Fibroblast of pulmonary artery (primary cell): ENCODE measurements at places on chromosomes 4 and X.

DNA sequence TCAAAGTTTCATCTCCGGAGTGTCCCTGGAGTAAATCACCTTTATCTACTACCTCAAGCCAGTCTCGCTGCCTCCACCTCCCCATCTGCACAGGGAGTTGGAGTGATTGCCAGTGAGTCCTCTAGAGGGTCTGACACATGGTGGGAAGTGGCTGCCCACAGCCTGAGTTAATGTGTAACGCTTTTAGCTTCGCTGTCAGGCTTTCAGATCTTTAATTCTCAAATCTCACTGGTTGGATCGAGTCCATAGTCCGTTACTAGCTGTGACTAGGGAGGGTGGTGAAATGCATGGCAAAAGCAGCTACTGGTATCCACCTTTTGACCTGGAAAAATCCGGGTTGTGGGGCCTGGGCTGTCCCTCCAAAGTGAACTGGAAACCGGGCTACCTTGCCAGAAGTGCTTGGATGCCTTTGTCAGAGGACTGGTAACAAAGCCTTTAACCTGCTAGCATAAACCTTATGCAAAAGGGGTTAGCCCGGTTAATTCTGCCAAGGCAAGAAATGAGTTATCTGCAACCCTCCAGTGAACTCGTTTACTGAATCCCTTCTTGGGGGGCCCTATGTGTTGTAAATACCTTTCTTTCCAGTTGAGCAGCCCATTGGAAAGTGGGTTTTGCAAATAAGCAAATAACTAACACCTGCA is 5.1 kb upstream of the WDR1 start:
- DNase-seq: no peak

- no peak for DNase-seq
Measured at GRCh38 chr4:10977534-10977933, 293.0 kb upstream of the CLNK start.

- DNase-seq: no peak
Measured at GRCh38 chrX:74434336-74434735, 13.0 kb downstream of the SLC16A2 start.

DNA sequence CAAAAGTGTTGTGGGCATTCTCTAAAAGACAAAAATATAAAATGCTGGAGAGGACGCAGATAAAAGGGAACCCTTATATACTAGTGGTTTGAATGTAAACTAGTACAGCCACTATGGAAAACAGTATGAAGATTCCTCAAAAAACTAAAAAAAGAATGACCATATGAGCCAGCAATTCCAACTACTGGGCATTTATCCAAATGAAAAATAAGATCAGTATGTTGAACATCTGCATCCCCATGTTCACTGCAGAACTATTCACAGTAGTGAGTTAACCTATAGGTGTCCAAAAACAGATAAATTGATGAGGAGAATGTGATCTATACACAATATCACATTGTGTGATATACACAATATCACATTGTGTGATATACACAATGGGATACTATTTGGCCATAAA is 1615.3 kb downstream of the PCDH18 start:
- DNase-seq: peak; percentile 13

GRCh38 chr4:162782096-162782777 is 384.5 kb downstream of the NAF1 start:
- no peak for DNase-seq

- no peak for DNase-seq
Measured at GRCh38 chr4:133910165-133910564, 291.4 kb downstream of the PABPC4L start.

DNA sequence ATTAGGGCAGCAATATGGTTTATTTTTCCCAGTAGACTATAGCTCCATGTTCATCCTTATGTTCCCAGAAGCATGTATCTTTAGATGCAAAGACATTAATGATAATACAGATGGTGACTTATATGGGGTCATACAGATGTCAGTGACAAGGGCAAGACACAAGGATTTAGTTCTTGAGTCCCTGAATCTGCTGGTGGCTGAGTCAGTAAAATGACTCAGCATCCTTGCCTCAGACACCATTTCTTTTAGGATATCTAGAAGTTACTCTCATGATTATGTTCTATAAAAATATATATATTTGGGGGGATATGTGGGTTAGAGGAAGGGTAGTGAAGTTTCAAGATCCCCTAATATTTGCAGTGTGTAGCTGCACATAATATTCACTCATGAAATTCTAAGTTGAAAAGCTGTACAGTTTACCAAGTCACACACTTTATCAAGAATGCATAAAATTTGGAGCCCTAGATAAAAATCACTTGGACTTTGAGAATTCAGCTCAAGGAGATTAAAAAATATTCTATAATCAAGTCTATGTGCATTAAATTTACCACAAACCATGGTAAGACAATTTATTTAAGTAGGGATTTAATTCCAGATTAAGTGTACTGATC is 101.9 kb downstream of the LNX1 start:
- DNase-seq: peak; percentile 53

DNA sequence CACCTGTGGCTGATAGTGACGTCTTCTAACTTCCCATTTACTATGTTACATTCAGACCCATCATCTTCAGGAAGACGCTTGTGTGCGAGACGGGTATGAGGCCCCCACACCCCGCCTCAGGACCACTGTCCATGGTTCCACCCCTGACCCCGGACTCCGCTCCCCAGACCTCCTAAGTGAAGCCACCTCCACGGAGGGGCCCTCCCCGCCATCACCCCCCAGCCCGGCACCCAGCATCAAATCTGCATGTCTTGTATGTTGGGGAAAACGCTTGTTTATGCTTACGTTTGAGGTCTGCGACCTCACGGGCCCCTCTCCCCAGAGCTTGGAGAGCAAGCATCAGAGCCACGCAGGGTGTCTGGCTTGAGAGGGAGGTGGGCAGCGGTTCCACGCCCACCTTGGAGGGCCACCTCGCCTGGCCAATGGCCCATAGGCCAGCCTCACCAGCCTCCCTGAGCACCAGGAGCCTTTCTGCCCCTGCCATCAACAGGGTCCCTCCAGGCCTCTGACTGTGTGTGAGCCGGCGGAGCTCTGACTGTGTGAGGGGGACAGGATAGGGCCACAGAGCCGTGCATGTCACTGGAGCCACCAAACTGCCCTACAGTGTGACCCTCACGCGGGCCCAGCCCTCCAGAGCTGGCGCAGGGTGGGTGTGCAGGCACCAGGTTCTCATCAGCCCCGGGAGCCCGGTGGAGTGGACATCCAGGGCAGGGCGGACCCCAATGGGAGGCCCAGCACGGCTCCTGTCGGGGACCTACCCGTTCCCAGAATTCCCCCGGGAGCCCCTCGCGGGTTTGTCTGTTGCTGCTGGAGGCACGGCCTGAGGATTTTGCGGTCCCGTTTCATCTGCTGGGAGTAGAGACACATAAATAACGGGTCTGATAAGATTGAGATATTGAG is 88.4 kb upstream of the NKX1-1 start:
- DNase-seq: no peak

- DNase-seq: peak; percentile 3
Measured at GRCh38 chr4:80913381-80913780, 117.1 kb upstream of the BMP3 start.

DNA sequence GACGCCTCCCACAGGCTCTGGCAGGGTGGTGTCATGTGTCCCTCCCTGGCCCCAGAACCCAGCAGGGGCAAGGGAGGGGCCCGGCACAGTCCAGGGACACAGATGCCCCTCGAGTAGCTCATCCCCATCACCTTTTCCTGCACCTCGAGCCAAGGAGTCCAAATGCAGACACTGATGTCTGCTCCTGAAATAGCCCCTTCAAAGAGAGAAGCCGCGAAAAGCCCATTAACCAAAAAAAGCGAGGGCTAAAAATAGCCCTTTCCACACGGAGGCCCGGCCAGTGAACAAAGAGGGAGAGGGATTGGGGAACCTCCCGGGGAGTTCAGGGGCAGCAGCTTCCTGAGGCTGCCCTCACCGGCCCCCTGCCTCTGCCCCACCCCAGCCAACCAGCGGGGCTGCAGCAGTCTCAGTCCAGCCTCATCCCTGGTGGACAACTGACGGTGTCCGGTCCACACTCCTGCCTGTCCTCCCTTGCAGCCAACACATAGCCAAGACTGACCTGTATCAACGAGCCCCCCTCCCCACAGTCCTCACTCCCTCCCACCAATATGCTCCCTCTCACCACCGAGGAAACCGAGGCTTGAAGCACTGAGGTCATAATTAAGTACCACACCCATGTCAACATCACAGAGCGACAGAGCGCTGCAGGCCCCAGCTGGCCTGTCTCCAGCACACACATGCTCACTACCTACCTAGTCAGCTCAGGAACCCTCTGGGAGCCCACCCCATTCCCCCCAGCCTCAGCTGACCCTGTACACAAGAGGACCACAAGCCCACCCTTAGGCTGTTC is 23.9 kb downstream of the WDR1 start:
- DNase-seq: peak; percentile 31

DNA sequence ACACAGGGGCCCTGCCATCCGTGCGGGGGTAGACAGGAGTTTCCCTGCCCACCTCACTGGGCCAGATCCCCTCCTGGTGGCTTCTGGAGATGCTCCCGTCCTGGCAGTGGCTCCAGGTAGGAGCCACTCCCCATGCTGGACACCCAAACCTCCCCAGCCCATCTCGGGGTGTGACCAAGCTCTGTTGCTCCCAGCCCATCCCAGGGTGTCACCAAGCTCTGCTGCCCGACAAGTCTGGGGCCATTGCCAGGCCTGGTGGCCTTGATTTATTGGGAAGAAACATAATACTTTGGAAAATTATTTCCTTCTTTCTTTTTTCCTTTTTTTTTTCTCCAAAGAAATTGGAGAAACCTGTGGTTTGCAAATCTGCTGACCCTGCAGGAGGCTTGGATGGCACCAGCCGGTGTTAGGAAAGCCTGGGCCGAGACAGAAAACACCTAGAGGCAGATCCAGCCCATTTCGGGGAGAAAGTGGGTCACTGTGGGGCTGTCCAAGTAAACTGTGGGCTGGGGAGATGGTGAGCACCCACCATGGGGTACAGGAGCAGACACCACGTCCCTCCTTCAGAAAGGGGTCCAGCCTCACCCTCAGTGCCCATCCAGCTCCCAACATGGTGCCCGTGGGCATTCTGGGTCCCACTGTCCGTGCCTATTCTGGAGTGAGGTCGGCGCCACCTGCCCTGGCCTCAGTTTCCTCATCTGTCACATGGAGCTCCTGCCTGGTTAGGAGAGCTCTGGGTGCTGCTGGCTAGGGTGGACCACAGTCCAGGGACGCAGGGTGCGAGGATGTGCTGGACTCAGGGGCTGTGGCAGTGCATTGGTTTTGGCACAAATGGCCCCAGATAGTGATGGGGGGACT is 59.4 kb upstream of the ADRA2C start:
- no peak for DNase-seq

DNA sequence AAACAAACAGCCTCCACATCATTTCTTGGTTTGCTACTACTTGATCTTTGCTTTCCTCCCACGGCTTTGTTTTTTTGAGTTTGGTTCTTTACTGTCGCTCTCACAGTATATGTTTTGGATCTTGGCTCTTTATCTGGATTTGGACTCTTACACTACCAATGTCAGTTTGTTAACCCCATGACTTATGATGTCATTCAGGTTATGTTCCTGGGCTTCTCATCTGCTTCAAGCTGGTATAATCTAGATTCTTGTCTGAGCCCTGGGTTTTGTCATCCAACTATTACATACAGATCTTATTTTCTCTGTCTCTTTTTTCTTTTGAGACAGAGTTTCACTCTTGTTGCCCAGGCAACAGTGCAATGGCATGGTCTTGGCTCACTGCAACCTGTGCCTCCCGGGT is 482.9 kb upstream of the TEX13C start:
- DNase-seq: no peak

- DNase-seq: no peak
Measured at GRCh38 chrX:10242026-10242425, 85.3 kb downstream of the CLCN4 start.

GRCh38 chrX:122133478-122133877 is 1050.6 kb upstream of the GRIA3 start:
- no peak for DNase-seq

DNA sequence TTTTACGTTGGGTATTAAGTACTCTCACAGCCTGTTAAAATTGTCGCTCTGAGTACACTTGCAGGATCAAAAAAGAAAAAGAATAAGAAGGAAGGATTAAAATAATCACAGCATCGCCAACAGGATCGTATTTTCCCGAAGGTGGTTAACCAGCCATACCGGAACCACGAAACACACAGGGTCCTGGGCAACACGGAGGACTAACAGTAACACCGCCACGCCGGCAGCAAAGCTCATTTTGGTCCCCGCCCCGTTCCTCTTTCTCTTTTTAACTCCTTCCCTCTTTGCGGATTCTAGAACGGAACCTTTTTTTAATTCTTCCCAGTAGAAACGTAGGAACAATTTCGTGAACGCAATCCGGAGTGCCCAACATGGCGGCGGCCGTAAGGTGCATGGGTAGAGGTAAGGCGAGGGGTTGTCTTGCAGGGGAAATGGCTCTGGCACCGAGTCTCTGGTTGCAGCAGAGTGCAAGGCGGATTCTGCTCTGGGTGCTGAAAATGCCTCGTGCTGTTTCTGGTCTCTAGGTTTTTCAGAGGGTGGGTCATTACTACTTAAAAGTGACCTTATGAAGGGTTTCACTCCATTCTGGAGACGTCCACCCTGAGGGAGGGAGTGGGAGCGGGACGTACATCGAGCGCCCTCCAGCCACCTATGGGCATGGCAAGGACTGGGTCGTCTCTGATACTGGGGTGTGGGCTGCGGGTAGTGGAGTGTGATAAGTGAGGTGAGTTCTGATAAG is at the start of gene MRPL1:
Gene MRPL1 (plus strand): TSS at position 353 of the 739 bp plus-strand sequence. CDS start 19 bp downstream, at position 372.
- peak; percentile 98 for DNase-seq

DNA sequence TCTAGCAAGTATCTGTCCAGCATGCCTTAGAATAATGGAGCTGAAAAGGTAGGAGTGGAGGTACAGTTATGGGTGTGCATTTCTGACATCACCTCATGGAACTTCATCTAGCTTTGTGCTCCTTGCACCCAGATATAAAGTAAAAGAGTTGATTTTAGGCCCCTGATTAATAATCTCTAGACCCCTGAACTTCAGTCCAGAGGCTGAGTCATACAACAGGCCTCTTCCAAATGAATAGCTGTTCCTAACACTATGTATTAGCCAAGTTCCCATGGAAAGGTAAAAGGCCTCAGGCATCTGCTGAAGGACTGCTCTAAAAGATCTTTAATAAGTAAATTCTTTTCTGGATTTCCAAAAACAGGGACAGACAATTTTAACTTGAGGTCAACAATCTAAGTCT is 16.2 kb downstream of the TBC1D9 start:
- no peak for DNase-seq
